ENCODE measurements at places on chromosomes 12 and 14.
A peak's percentile ranks its signal among the peaks of the same experiment; 100 is the strongest.

- DNase-seq: no peak
Measured at GRCh38 chr12:67080637-67081036, 188.5 kb upstream of the CAND1 start.

DNA sequence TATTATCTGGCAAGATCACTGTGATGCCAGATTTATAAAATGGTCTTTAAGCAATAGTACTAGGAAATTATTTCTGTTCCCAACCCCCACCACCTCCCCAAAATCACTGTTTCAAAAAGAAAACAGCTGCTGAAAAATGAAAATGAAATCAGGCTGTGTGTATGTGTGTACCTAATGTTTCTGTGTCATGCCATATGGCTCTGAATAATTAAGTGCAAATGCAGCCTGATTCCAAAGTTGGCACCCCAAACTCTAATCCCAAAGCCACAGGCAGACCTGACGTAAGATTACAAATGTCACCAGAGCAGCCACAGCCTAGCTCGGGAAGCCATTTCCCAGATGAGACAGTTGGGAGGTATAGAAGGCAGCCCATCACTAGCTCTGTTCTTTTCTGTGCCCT, 175.5 kb downstream of the MED13L start:
- DNase-seq: no peak

GRCh38 chr14:23364164-23365035, 572 bp downstream of the EFS start:
- DNase-seq: no peak

DNA sequence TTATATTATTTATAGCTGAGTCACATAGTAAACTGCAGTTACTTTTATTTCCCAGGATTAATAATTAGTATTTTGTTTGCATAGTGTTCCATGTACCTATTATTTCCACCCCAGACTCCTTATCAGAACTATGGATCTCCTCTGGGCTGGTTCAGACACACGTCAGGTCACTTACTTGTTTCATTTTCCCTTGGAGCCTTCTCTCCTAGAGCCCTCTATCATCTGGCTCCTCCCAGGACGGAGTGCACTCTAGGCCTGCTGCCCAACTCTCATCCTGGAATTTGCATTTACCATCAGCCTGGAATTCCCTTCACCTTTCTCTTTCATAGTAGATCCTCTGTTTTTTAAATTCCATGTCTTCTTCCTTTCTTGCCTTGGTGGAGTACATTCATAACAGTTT, 28.5 kb upstream of the GALNT16 start:
- no peak for DNase-seq

GRCh38 chr14:64899958-64900357, 14.3 kb upstream of the CHURC1 start:
- DNase-seq: no peak

DNA sequence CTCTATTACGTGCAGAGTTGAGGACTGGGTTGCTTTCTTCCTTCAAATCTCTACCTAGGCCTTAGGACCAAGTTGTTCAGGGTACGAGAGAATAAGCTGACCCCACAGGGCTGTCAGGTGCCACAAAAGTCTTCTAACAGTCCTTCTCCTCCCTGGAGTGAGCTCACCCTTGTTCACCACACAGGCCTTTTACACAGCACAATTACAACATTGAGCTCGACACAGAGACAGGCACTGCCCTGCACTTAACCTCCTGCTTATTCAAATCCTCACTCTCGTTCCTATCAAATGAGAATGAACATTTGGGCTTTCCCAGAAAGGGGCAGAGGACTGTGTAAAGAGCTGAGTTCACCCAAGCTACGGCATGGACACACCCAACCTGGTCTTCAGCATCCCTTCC, 2.4 kb downstream of the GALNT6 start:
- no peak for DNase-seq

- DNase-seq: no peak
Measured at GRCh38 chr14:95700221-95700976, 13.5 kb downstream of the TCL1A start.

DNA sequence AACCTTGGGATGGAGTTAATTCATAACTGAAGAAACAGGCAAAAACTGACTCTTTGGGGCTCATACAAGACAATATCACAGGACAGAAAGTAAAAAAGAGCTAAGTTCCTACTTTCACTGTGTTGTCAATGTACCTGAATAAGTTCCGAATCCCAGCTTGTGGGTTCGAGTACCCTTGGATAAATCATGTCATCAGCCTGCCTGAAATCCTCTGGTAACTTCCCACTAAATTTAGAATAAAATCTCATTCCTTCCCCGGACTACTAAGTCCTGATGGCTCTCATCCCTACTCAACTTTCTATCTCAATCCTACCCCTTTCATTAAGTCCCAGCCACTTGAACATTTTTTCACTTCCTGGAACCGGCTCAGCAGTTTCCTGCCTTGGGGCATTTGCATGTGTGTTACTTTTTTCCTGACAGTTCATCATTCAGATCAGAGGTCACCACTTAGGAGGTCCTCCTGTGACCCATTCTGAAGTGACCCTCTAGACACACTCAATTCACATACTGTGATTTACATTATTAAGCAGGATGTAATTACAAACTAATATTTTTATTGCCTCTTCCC, 12.7 kb downstream of the ERP29 start:
- no peak for DNase-seq

GRCh38 chr14:94172545-94172944, 1.6 kb upstream of the PPP4R4 start:
- no peak for DNase-seq

DNA sequence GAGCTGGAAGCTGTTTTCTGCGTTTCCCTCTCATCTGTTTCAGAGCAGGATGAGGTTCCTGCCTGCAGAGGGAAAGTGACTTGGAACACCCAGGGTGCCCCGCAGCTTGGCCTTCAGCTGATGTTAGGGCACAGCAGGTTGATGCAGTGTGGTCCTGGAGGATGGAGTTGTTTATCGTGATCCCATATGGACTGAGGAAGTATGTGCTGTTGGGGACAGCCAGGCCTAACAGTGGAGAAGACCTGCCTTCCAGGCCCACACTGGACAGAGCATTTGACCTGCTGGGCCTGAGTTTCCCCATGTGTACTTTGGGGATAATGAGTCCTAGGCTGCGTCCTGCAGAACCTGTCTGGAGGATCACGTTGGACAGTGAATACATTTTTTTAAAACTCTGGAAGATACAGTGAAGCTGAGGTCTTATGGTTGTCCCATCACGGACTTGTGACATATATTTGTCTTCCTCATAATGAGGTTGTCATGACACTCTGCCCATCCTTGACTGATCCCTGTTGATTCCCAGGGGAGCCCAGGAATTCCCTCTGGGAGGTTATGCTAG, 12.8 kb downstream of the SERPINA1 start:
- DNase-seq: no peak

- no peak for DNase-seq
Measured at GRCh38 chr12:64995816-64996215, 125.3 kb downstream of the WIF1 start.

GRCh38 chr12:72261885-72262284, 10.3 kb upstream of the TRHDE start:
- no peak for DNase-seq

- peak; percentile 26 for DNase-seq
Measured at GRCh38 chr12:9760699-9761418, at the start of gene CD69. CD69 (minus strand) TSS chr12:9760901; CDS start chr12:9760820, 81 bp downstream.

- no peak for DNase-seq
Measured at GRCh38 chr14:104105071-104105821, 19.7 kb downstream of the ASPG start.

- DNase-seq: no peak
Measured at GRCh38 chr12:49953151-49953550, 2.6 kb downstream of the AQP2 start.

DNA sequence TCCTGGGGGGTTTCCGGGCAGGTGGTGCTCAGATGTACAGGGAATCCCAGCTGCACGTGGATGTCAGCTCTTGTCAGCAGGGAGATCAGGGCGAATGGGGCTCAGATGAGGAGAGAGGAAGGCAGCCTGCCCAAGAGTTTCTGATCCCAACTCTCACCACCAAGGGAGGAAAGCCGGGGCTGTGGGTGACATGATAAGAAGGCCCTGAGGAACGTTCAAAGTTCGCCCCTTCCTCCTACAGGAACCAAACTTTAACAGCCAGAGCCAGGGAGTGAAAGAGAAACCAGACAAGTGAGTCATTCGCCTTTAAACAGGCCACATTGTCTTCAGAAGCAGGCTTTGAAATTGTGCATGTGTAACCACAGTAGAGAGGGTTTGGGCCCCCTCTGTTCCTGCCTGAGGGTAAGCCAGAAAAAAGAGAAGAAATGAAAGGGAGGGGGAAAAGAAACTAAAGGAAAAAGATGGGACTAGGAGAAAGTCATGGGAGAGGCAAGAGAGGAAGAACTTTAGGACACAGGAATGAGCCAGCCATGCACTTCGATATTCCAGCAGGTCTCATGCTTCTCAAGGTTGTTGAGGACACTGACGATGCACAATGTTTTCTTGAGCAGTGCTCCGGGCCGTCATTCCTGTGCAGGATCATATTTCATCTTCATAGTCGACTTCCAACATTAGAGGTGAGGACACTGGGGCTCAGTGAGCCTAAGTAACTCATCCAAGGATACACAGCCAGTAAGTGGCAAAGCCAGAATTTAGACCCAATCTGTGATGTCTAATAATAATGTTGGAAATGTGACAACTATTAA, 691.4 kb upstream of the TBX3 start:
- DNase-seq: peak; percentile 60

GRCh38 chr12:31585271-31585670, 5.7 kb downstream of the DENND5B start:
- no peak for DNase-seq

GRCh38 chr14:75578102-75578785, at the start of gene FLVCR2:
FLVCR2 (plus strand) TSS chr14:75578620; CDS start chr14:75578973, 353 bp downstream.
- peak; percentile 40 for DNase-seq

- no peak for DNase-seq
Measured at GRCh38 chr14:102891111-102891510, 31.4 kb upstream of the AMN start.

DNA sequence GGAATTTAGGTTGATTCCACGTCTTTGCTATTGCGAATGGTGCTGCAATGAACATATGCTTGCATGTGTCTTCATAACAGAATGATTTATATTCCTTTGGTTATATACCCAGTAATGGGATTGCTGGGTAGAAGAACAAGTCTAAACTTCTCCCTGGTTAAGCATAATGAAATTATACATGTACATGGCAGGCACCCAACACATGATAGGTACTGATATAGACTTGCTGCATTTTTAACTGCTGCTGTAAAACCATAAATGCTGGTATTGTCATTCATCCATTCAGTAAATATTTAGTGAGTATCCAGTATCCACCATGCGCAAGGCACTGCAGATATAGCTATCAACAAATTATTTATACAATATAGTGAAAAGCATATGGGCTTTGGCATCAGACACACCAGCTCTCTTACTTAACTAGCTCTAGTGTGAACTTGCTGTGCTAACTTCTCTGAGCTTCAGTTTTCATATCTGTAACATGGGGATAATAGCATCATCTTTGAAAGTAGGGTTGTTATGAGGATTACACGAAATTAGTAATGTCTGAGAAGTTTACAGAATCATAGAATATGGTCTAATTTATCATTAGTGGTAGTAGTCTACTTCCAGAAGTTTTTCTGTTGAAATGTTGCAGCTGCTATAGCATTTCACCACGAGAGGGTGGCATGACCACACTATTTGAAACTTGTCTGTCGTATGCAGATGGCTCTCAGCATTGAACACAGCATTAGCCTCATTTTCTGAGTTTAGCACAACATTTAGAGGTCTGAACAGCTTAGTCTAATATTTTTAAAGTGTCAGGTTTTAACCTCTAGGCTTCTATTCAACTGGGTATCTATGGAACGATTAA, 32.0 kb upstream of the SEL1L start:
- DNase-seq: no peak

- DNase-seq: peak; percentile 87
Measured at GRCh38 chr14:74875941-74876913, at the start of gene PROX2. PROX2 (minus strand) TSS chr14:74876145; CDS start chr14:74863834, 12,311 bp downstream.

GRCh38 chr14:94121485-94121884, 7.9 kb downstream of the IFI27L2 start:
- DNase-seq: no peak

GRCh38 chr12:72272731-72273498, 745 bp downstream of the TRHDE start:
- DNase-seq: no peak

- DNase-seq: no peak
Measured at GRCh38 chr12:132179431-132180362, 35.4 kb downstream of the NOC4L start.

- no peak for DNase-seq
Measured at GRCh38 chr12:111155521-111155920, 213.4 kb downstream of the PHETA1 start.

GRCh38 chr12:41724216-41724615, 420.5 kb downstream of the GXYLT1 start:
- peak; percentile 3 for DNase-seq

GRCh38 chr14:88823968-88824313, 510 bp upstream of the TTC8 start:
- no peak for DNase-seq

DNA sequence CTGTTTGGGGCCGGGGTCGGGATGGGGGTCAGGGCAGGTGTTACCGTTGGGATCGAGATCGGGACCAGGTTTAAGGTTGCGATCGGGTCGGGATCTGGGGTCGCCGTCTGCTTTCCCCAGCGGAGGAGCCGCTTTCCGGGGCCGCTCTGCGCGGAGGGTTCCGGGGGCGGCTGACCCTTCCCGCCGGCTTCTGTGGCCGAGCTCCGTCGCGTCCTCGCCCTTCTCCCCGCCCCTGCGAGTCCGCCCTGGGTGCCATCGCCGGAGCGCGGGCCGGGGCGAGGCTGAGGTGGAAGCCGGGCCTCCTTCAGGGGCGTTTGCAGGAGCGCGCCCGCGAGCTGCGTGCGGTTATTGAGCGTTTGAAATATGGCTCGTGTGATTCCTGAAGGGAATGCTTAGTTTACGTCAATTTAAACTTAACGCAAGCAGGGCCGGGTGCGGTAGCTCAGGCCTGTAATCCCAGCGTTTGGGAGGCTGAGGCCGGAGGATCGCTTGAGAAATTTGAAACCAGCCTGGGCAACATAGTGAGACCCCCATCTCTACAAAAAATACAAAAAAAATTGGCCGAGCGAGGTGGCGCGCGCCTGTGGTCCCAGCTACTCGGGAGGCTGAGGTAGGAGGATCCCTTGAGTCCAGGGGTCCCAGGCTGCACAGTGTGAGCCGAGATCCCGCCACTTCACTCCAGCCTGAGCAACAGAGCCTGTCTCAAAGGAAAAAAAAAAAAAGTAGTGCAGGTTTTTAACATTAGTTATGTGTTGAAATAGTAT, 620 bp downstream of the PGAM5 start:
- no peak for DNase-seq

DNA sequence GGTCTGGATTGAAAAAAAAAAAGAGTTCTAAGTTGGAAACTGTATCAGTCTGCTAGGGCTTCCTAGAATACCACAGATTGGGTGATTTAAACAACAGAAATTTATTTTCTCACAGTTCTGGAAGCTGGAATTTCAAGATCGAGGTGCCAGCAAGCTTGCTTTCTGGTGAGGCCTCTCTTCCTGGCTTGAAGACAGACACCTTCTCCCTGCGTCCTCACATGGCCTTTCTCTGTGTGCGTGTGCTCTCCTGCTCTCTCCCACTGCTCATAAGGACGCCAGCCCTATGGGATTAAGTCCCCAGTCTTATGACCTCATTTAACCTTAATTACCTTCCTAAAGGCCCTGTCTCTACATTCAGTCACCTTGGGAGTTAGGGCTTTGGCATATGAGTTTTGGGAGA, 215.5 kb downstream of the PIK3C2G start:
- DNase-seq: no peak
